ENCODE measurements at places on chromosomes 11 and 22. TPM values are rescaled to one million over a fixed set of nuclear protein-coding genes. Genes with fewer than 3 reads are reported as not detected.

DNA sequence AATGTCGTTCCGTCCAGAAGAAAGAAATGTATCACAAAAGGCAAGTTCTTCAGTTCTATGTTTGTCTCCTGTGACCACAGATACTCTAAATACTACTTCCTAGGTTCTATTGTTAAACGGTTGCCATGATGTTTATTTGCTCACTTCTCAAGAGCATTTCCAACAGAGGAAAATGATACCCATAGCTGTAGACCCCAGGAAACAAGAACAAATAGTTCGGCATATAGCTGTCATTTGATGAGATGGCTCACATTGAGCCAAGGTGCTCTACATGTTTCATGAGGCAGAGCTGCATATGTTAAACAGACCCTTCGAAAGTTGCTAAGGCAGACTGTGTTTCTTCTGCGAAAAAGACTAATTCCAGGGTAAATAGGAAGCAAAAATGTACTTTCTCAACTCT lies 15.4 kb upstream of the ANGPTL5 start:
- no peak for DNase-seq

DNA sequence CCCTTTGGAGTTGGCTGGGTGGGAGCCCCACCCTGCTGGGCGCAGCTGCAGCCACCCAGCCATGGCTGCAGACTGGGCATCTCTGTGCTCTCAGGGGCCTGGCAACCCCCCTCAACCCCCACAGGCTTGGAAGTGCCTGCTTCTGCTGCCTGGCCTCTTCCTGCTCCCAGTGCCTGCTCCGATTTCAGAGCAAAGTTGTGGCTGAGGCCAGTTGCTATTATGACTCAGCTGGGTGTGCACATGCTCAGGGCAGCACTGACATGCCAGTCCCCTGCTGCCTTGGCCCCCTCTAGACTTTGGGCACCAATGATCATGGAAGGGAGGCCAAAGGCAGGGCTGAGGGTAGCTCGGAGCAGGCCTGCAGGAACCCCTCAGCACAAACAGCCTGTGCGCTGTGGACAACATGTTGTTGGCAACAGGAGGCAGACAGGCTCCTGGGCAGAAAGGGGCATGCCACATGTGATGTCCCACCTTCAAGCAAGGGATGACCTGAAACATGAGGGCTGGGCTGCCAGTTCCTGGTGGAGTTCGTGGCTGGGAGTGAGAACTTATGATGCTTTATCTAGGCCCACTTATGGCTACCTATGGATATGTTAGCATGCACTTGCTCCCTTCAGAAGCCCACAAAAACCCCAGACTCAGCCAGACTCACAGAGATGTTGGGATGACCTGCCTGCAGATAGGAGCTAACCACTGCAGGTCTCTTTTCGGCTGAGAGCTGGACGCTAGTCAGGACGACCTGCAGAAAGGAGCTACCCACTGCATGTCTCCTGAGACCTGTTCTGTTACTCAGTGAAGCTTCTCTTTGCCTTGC lies 96.4 kb upstream of the AMOTL1 start:
- no peak for DNase-seq

DNA sequence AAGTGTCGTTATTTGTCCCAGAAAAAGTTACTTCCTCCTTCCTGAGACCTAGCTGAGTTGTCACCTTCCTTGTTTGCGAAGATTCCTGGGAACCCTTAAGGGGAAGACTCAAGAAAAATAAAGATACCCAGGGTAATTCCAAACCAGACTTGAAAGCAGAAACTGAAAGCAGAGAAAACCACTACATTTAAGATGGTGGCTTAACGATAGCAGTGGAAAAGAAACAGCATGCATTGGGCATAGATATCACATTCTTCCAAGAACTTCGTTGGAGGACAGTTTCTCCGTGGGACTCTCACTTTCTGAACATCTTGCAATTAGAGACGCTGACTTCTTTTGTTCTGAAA lies 89.1 kb downstream of the FAM76B start:
- no peak for DNase-seq

GRCh38 chr11:11043721-11044120 lies 185.9 kb upstream of the ZBED5 start:
- DNase-seq: no peak

DNA sequence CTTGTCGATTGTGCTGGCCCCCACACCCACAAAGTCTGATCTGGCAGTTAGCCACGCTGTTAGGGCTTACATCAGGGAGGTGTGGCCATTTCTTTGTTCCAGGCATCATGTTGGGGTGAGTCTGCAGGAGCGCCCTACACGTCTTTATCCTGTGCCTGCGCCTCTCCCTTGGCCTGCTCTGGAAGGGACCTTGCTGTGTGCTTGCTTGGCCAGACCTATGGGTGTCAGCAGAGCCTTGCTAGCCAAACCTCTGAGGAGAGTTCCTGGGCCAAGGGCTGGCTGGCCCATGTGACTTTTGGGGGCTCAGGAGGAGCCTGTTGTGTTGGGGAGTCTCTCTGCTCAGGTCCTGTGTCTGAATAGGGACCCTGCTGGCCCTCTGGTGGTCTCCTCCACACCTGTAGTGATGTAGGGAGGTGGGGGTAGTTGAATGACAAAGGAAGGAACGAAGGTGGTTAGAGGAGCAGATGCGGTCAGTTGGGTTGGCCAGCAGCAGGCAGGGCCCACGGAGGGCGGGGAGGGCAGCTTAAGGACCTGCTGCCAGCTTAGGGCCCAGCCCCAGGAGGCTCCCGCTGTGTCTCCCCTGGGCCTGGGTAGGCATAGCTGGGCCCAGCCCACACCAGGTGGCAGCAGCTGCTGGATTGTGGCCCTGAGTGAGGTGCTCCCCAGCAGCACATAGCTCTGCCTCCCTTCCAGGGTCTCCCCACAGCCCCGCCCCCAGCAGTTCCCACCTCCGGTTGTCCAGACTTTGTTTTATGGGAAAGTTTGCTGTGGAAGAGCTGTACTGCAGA lies 7.9 kb downstream of the PPIL2 start:
- no peak for DNase-seq

DNA sequence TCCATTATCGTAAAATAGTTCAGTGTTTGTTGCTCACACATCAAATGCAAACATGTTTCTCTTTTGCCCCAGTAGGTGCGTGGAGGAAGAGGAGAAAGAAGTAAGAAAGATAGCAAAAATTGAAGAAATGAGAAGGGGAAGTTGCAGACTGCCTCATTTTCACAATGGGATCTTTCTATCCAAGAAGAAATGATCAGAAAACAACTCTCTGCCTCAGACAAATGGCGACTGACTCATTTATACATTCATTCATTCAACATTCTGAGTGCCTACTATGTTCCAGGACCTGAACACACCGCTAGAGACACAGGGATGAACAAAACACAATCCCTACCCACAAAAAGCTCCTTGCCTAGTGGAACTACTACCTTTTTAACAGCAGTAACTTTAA lies 367 bp downstream of the HPS5 start:
- DNase-seq: no peak

DNA sequence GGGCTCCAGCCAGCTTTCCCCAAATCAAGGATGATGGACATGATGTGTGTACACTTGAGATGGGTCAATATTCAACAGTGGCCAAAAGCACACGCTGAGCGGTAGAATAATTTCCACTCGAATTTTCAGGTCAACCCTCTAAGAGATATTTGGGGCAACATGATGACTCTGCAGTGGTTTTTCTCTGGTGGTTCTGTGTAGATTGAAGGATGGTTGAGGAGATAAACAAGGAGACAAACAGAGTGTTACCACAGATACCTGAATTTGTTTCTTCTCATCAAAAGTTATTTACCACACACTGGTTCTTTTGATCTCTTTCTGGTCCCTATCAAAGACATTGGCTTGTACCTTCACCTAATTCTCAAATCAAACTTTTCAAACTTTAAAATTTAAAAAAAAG lies 242.0 kb downstream of the ETS1 start:
- DNase-seq: no peak

The OR6A2 gene
- polyA plus RNA-seq: not detected

The UPK3A gene
- polyA plus RNA-seq: not detected
